Upper lobe of left lung (tissue), 6 donors: ENCODE measurements at places on chromosomes 3 and 15. TPM values are rescaled to one million over a fixed set of nuclear protein-coding genes. Genes with fewer than 3 reads are reported as not detected.

The EPHB1 gene
- total RNA-seq, result 2.4 TPM

DNA sequence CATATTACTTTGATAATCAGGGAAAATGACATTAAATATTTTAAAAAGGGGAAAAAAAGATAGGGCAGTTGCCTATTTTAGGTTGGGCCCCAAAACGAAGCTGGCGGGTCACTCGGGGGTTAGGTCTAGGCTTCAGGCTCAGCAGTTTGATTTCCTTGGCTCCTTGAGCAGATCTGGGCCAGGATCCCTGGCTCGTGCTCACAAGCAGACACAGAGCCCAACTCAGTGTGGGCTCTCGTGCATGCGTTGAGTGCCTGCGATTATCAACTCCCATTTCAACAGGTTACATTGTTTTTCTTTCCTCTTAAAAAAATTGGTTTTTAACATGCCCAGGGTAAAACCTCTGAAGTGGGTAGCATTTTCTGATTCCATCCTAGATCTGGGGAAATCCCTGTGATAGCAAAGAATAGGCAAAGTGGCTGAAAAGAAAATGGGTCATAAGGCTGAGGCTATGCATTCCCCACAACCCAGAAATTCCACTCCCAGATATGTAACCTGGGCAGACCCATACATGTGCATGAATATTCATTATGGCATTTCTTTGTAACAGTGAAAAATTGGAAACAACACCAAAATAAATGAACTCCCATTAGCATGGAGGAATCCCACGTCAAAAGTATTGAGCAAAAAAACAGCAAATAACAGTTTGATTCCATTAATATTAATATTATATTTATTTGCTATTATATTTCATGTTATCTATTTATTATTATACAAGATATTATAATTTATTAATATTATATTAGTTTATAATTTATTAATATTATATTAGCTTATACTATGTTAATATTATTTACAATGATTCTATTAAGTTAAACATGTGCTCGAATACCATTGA, 27.8 kb downstream of the FAM43A start:
- no peak overlapping the region for H3K4me3 ChIP-seq
- no peaks in the 10 kb centered on the region for H3K27me3 ChIP-seq
- H3K4me1 ChIP-seq, result no peaks in the 10 kb centered on the region
- H3K27ac ChIP-seq, result no peak overlapping the region
- no peaks in the 10 kb centered on the region for H3K36me3 ChIP-seq

DNA sequence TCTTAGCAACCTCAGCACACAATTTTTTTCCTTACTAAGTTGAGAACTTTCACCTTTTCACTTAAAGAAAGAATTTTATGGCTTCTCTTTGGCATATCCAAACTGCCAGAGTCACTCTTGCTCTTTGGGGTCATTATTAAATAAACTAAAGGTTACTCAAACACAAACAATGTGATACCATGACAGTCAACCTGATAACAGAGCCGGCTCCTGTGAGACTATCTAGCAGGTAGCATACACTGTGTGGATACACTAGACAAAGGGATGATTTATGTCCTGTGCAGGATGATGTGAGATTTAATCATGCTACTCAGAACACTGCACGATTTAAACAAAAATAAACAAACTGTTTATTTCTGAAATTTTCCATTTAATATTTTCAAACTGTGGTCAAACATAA, 35.6 kb downstream of the LRRFIP2 start:
- no peak for DNase-seq
- H3K27me3 ChIP-seq, result no peaks in the 10 kb centered on the region
- peaks cover 13% of the 10 kb centered on the region for H3K4me1 ChIP-seq
- H3K4me3 ChIP-seq, result no peak overlapping the region

- DNase-seq, result no peak
- peak overlapping the region; percentile 97 for H3K27ac ChIP-seq
- no peaks in the 10 kb centered on the region for H3K27me3 ChIP-seq
Measured at GRCh38 chr15:89333959-89334509, 590 bp downstream of the POLG start.

The CORO2B gene
- total RNA-seq, result 5.8 TPM

The NEK10 gene
- 85.3 TPM for total RNA-seq

The EOMES gene
- 1.2 TPM for total RNA-seq

- H3K36me3 ChIP-seq, result no peaks in the 10 kb centered on the region
- no peaks in the 10 kb centered on the region for H3K27me3 ChIP-seq
- H3K4me3 ChIP-seq, result peak overlapping the region; percentile 14
- peak; percentile 98 for DNase-seq
- peak overlapping the region; percentile 86 for H3K27ac ChIP-seq
- peaks cover 18% of the 10 kb centered on the region for H3K4me1 ChIP-seq
Measured at GRCh38 chr3:53269888-53270880, 14.4 kb upstream of the TKT start.

- no peaks in the 10 kb centered on the region for H3K4me1 ChIP-seq
- no peak overlapping the region for H3K27ac ChIP-seq
- H3K36me3 ChIP-seq, result no peaks in the 10 kb centered on the region
- H3K27me3 ChIP-seq, result no peaks in the 10 kb centered on the region
- DNase-seq, result no peak
Measured at GRCh38 chr3:38755130-38755529, 60.9 kb downstream of the SCN10A start.

GRCh38 chr3:33921608-33922007, 123.2 kb downstream of the PDCD6IP start:
- no peak overlapping the region for H3K4me3 ChIP-seq
- H3K27me3 ChIP-seq, result no peaks in the 10 kb centered on the region
- H3K36me3 ChIP-seq, result no peaks in the 10 kb centered on the region
- H3K27ac ChIP-seq, result no peak overlapping the region

The COL6A6 gene
- total RNA-seq, result 20.1 TPM

The PML gene
- total RNA-seq, result 247 TPM

The GPR176 gene
- 12.0 TPM for total RNA-seq

The PCSK6 gene
- 5.5 TPM for total RNA-seq

DNA sequence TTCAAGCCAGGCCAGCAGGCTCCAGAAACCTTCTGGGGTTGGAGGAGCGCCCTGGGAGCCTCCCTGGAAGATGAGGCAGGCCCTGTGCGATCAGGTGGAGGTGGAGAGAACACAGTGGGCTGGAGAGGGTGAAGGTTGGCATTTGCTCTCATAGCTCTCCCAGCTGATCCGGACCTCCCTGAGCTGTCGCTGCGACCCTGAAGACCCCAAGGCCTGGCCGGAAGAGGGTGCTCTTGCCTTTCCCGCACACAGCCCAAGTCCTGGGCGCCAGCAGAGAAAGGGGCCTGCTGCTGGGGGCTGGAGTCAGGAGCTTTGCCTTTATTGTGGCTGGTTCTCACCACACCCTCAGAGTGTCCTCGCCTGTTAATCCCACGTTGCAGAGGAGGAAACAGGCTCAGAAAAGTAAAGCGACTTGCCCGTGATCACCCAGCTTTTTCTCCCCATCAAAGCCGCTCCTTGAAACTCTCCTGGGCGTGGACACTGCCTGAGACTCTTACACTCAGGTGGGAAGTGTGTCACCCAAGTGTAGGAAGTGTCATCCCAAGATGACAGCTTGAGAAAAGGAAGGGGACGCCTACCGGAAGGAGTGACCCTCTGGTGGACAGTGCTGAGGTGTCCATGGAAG, 8.6 kb upstream of the RPL29 start:
- peak overlapping the region; percentile 79 for H3K27ac ChIP-seq
- H3K27me3 ChIP-seq, result no peaks in the 10 kb centered on the region
- H3K4me1 ChIP-seq, result peaks cover 19% of the 10 kb centered on the region

GRCh38 chr3:175278680-175279079, 419.5 kb downstream of the NAALADL2 start:
- no peak for DNase-seq
- no peaks in the 10 kb centered on the region for H3K36me3 ChIP-seq
- no peaks in the 10 kb centered on the region for H3K4me1 ChIP-seq
- H3K27ac ChIP-seq, result no peak overlapping the region
- no peaks in the 10 kb centered on the region for H3K27me3 ChIP-seq

- no peak overlapping the region for H3K27ac ChIP-seq
- H3K27me3 ChIP-seq, result no peaks in the 10 kb centered on the region
- H3K4me1 ChIP-seq, result no peaks in the 10 kb centered on the region
Measured at GRCh38 chr15:82942691-82943090, 9.8 kb downstream of the HOMER2 start.

- peak overlapping the region; percentile 44 for H3K27ac ChIP-seq
- H3K4me1 ChIP-seq, result peaks cover 27% of the 10 kb centered on the region
- no peak overlapping the region for H3K4me3 ChIP-seq
- no peak for DNase-seq
- peaks cover 24% of the 10 kb centered on the region for H3K36me3 ChIP-seq
- no peaks in the 10 kb centered on the region for H3K27me3 ChIP-seq
Measured at GRCh38 chr15:90459368-90459767, 70.4 kb upstream of the CRTC3 start.

- H3K4me1 ChIP-seq, result no peaks in the 10 kb centered on the region
Measured at GRCh38 chr3:76753599-76753998, 286.3 kb upstream of the ROBO2 start.

The ADCY5 gene
- total RNA-seq, result 2.6 TPM

The NANOGP8 gene
- total RNA-seq, result 2.0 TPM

DNA sequence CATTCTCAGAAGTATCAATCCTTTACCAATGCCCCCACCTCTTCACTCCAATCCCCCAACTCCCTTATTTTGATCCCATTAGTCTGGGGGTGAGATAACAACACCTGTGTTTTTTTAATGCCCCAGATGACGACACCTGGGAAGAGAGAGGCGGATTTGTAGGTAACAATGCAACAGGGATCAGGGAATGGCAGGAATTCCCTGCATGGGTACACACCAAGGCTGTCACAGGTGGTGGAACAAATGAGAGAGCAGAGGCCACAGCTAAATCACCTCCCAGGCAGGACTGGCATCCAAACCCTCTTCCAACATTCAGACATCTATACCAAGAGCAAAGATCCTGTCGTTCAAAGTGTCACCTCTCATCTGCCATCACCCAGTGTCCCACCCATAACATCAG, 319.2 kb upstream of the TRIM42 start:
- no peaks in the 10 kb centered on the region for H3K27me3 ChIP-seq
- no peaks in the 10 kb centered on the region for H3K4me1 ChIP-seq
- no peak for DNase-seq
- no peaks in the 10 kb centered on the region for H3K36me3 ChIP-seq

GRCh38 chr15:70523616-70524015, 239.7 kb downstream of the UACA start:
- H3K27me3 ChIP-seq, result no peaks in the 10 kb centered on the region
- no peak overlapping the region for H3K27ac ChIP-seq
- no peaks in the 10 kb centered on the region for H3K36me3 ChIP-seq
- no peak for DNase-seq
- H3K4me1 ChIP-seq, result peaks cover 12% of the 10 kb centered on the region

DNA sequence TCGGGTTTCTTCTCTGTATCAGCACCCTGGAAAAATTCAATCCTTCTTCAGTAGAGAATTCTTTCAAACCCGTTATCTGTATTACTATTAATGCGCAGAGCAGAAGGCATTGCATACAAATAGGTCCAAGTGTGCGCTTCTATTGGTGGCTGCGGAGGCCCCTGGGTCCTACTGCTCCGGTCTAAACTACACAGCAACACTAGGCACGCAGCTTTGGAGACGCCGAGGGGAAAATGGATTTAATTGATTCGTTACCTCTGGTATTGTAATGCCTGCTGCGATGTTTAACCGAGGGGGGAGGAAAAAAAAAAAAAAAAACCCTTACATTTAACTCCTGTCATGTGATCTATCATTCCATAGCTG, at the start of gene ROBO1:
ROBO1 (minus strand) TSS at position 94 of the 363 bp plus-strand sequence.
- no peak within 1 kb of the TSS for H3K4me3 ChIP-seq
- no peak for DNase-seq
- H3K4me1 ChIP-seq, result peaks cover 4% of the 10 kb centered on the region
- no peak within 1 kb of the TSS for H3K27ac ChIP-seq
- no peaks in the 10 kb centered on the region for H3K27me3 ChIP-seq
- no peaks in the 10 kb centered on the region for H3K36me3 ChIP-seq

- H3K27me3 ChIP-seq, result no peaks in the 10 kb centered on the region
- no peak for DNase-seq
- H3K36me3 ChIP-seq, result no peaks in the 10 kb centered on the region
- no peak overlapping the region for H3K27ac ChIP-seq
Measured at GRCh38 chr15:101795455-101795854, 7.9 kb upstream of the OR4F6 start.

- H3K4me1 ChIP-seq, result no peaks in the 10 kb centered on the region
- DNase-seq, result no peak
- no peaks in the 10 kb centered on the region for H3K36me3 ChIP-seq
- H3K27ac ChIP-seq, result no peak overlapping the region
Measured at GRCh38 chr3:9078561-9079240, 115.4 kb upstream of the RAD18 start.

GRCh38 chr15:69031013-69032001, 16.8 kb downstream of the NOX5 start:
- DNase-seq, result peak; percentile 87
- no peaks in the 10 kb centered on the region for H3K27me3 ChIP-seq
- H3K4me3 ChIP-seq, result peak overlapping the region; percentile 14
- no peaks in the 10 kb centered on the region for H3K36me3 ChIP-seq
- no peak overlapping the region for H3K27ac ChIP-seq
- peaks cover 5% of the 10 kb centered on the region for H3K4me1 ChIP-seq

DNA sequence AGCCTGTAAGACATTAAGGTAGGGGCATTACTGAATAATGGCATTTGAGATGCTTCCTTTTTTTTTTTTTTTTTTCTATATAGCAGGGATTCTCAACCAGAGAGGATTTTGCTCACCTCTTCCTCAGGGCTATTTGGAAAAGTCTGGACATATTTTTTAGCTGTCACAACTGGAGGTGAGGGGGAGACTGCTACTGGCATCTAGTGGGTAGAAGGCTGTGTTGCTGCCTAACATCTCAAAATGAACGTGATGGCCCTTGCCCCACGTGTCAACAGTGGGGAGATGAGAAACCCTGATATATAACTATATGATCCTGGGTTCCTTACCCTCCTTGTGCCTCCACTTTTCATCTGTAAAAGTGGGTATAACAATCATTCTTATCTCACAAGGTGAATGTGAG, 71.9 kb downstream of the CADPS start:
- no peaks in the 10 kb centered on the region for H3K27me3 ChIP-seq
- DNase-seq, result no peak
- no peaks in the 10 kb centered on the region for H3K4me1 ChIP-seq
- no peak overlapping the region for H3K4me3 ChIP-seq
- H3K36me3 ChIP-seq, result no peaks in the 10 kb centered on the region

GRCh38 chr3:101513419-101513986, 491 bp upstream of the SENP7 start:
- peaks cover 12% of the 10 kb centered on the region for H3K4me1 ChIP-seq
- DNase-seq, result no peak
- peak overlapping the region; percentile 98 for H3K27ac ChIP-seq
- peak overlapping the region; percentile 67 for H3K4me3 ChIP-seq
- H3K27me3 ChIP-seq, result no peaks in the 10 kb centered on the region

DNA sequence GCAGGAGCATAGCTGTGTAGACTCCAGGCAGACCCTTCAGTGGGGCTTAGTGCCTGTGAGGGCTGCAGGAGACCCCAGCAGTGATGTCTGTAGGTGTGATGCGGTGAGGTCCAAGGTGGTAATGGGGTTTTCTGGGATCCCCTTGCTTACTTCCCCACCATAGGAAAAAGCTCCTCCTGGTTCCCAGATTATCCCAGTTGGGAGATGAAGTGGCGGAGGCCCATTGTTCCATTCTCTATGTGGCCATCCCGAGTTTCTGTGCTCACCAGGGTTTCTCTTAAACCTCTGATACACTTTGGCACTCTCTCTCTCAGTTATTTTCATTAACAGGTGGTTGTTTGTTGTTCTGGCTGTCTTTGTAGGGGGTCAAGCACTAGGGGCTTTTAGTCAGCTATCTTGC, 146.7 kb upstream of the IGF1R start:
- H3K4me3 ChIP-seq, result no peak overlapping the region
- no peaks in the 10 kb centered on the region for H3K4me1 ChIP-seq
- H3K36me3 ChIP-seq, result no peaks in the 10 kb centered on the region
- no peak overlapping the region for H3K27ac ChIP-seq

GRCh38 chr3:12142476-12142875, 16.2 kb downstream of the TIMP4 start:
- DNase-seq, result no peak
- peaks cover 40% of the 10 kb centered on the region for H3K4me1 ChIP-seq
- H3K36me3 ChIP-seq, result no peaks in the 10 kb centered on the region

- peaks cover 10% of the 10 kb centered on the region for H3K36me3 ChIP-seq
- H3K27me3 ChIP-seq, result no peaks in the 10 kb centered on the region
- H3K27ac ChIP-seq, result no peak overlapping the region
- no peak overlapping the region for H3K4me3 ChIP-seq
- H3K4me1 ChIP-seq, result no peaks in the 10 kb centered on the region
Measured at GRCh38 chr3:138675393-138675792, 66.8 kb downstream of the FAIM start.
